Activated T-cell treated with anti-CD3 and anti-CD28 coated beads, Interleukin-2, amount 50 U/mL, for 24 hours (primary cell): ENCODE measurements at places on chromosomes 3 and 15.

DNA sequence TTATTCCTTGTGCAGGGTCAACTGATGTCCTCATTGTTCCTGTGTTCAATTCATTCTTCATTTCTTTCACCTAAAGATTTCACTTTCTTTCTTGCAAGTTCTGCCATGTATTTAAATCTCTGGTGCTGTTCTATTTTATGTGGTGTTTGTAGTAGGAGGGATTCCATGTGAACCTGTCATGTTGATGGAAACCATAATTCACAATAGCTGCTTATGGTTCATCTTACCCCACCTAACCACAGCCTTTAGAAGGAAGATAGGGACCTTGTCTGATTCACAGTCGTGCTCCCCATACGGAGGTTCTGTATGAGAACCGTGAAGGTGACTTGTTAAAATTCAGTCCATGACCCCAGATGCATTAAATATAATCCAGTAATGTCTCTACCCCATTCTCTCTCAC lies 21.9 kb downstream of the SLCO2A1 start:
- no peak for DNase-seq
- no peaks in the 10 kb centered on the region for H3K36me3 ChIP-seq
- H3K27me3 ChIP-seq, result peaks cover 39% of the 10 kb centered on the region
- no peak overlapping the region for H3K4me3 ChIP-seq

GRCh38 chr15:38874464-38874863 lies 309.9 kb upstream of the RASGRP1 start:
- H3K27ac ChIP-seq, result no peak overlapping the region
- H3K4me3 ChIP-seq, result no peak overlapping the region
- no peaks in the 10 kb centered on the region for H3K4me1 ChIP-seq
- H3K27me3 ChIP-seq, result peaks cover 11% of the 10 kb centered on the region

- H3K4me1 ChIP-seq, result peaks cover 8% of the 10 kb centered on the region
- no peak overlapping the region for H3K27ac ChIP-seq
Measured at GRCh38 chr3:10753964-10754363, 62.1 kb upstream of the SLC6A11 start.

DNA sequence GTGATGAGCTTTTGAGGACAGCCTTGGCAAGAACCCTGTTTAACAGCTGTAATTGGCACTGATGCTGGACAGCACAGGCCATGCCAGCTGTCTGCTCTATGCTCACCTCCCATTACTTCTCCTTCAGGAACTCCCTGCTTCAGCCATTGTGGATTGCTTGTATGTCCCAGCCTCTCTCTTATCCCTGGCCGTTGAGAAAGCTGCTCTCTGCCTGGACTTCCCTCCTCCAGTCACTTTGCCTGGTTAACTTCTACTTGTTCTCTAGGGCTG lies 444.5 kb downstream of the EPHB1 start:
- H3K36me3 ChIP-seq, result no peaks in the 10 kb centered on the region
- no peaks in the 10 kb centered on the region for H3K27me3 ChIP-seq
- H3K27ac ChIP-seq, result no peak overlapping the region

DNA sequence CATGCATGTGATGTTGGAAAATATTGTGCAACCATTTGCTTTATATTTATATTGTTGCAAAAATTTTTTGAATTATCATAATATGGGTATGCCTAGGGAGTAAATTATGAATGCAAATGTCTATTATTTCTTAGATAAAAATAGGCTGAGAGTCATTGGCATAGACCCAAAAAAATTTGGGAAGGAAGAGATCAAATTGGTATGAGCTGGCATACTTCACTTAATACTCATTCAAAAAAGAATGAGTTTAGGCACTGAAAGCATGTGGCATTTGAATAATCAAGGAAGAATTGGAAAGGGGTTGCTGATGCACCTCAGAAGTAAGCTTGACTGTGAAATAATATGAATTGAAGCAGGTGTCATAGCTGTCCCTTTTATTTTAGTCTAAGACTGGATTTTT lies 764.0 kb upstream of the DPPA4 start:
- H3K4me1 ChIP-seq, result peaks cover 2% of the 10 kb centered on the region
- no peak overlapping the region for H3K4me3 ChIP-seq
- H3K27me3 ChIP-seq, result no peaks in the 10 kb centered on the region
- no peaks in the 10 kb centered on the region for H3K36me3 ChIP-seq
- DNase-seq, result no peak

GRCh38 chr15:73127302-73127936 lies 75.2 kb downstream of the NEO1 start:
- H3K4me1 ChIP-seq, result peaks cover 2% of the 10 kb centered on the region
- H3K36me3 ChIP-seq, result peaks cover 6% of the 10 kb centered on the region
- H3K4me3 ChIP-seq, result no peak overlapping the region

GRCh38 chr3:100577382-100578008 lies 31.9 kb upstream of the ADGRG7 start:
- H3K27me3 ChIP-seq, result peaks cover 18% of the 10 kb centered on the region
- no peaks in the 10 kb centered on the region for H3K36me3 ChIP-seq
- DNase-seq, result no peak
- no peak overlapping the region for H3K27ac ChIP-seq
- no peak overlapping the region for H3K4me3 ChIP-seq

DNA sequence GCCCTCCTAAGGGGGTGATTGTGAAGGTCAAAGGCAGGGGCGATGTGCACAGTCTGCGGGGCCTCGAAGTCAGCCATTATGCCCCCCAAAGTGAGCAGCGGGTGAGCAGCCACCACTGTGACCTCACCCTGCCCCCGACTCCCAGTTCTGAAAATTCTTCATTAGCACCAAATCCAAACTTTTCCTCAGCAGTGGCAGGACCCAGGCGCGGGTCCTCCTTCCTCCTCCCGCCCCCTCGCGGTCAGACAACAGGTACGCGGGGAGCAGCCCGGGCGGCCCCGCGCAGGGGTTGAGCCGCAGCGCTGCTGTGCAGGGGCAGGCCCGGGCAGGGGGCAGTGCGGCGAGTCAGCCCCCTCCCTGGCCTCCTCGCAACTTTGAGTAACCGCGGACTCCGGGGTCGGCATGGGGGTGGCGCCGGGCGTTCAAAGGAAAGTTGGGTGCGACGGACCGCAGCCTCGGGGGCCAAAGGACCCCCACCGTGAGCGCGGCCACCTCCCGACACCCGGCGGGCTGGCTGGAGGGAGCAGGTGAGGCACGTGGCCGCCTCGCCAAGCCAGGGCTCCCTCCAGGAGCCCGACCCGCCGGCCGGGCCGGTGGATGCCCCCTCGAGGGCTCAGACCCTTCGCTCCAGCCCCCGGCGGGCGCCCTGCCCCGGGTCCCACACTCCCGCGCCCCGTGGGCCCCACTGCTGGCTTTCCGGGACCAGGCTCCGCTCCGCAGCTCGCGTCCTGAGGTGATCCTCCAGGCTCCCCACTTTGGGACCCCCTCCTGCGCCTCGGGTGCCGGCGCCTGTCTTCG lies 49.4 kb upstream of the CCDC174 start:
- no peak for DNase-seq
- H3K4me3 ChIP-seq, result no peak overlapping the region
- H3K4me1 ChIP-seq, result peaks cover 6% of the 10 kb centered on the region
- no peak overlapping the region for H3K27ac ChIP-seq
- peaks cover 82% of the 10 kb centered on the region for H3K27me3 ChIP-seq

DNA sequence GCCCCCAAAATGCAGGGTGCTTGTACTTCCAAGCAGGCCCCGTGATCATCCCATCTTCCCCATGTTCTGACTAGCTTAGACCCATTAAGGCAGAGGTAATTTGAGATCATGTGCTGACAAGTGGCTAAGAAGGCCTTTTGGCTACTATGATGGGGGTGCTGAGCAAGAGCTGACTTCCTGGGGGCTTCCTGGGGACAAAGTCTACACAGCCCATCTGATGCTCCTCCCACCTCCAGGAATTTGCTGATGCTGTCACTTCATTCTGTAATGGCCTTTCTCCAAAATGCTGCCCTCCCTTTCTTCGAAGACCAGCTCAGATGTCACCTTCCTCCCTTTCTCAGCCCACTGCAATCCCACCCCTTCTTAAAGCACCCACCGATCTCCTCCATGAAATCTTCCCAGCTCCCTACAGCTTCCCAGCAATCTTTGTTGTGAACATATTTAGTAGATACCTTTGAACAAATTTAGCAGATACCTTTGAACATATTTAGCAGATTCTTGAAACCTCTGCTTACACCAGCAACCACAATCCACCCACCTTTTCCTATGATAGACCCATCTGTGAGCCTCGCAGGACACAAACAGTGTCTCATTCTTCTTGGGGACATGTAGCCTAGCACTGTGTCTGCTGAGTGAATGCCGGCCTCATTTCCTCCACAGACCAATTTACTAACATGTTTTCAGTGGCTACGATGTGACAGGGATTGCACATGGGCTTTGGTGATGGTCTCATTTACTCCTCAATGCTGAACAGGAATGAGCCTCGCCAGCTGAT lies 223.3 kb downstream of the EPHB1 start:
- no peak overlapping the region for H3K4me3 ChIP-seq
- DNase-seq, result no peak
- no peaks in the 10 kb centered on the region for H3K36me3 ChIP-seq
- no peaks in the 10 kb centered on the region for H3K27me3 ChIP-seq

DNA sequence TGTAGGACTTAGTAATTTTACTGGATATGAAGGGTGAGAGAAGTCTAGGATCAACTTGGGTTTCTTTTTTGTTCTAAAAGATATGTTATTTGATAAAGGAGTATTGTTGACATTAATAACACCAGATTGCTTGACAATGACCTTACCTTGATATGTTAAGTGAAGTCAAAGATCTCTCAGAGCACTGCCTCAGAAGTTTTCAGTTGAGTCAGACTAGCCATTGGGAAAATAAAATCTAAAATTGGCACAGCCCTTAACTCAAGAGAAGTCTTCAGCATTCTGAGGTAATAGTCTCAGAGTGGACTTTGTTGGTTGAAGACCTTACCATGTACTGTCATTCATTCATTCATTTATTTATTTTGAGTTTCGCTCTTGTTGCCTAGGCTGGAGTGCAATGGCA lies 22.4 kb upstream of the ZNF609 start:
- H3K27ac ChIP-seq, result peak overlapping the region; percentile 9
- no peak overlapping the region for H3K4me3 ChIP-seq

- H3K36me3 ChIP-seq, result peaks cover 90% of the 10 kb centered on the region
- no peaks in the 10 kb centered on the region for H3K27me3 ChIP-seq
- no peaks in the 10 kb centered on the region for H3K4me1 ChIP-seq
- H3K27ac ChIP-seq, result no peak overlapping the region
Measured at GRCh38 chr3:183775781-183776180, 49.6 kb downstream of the MAP6D1 start.

DNA sequence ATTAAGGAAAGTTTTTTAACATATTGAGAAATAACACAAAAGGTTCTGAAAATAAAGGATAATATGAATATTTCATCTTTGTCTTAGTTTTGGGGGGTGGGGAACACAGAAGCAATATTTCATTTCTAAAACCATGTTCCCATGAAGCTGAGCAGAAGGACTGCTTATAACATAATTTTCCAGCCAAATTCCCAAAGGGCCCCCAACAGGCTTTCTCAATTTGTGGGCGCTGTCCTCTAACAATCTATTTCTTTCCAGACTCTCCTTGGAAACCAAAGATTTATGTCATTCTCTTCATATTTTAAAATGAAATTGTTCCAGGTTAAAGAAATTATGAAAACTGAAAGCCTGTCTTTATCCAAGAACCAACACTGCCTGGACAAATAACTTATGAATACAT lies 273.5 kb downstream of the ZBTB20 start:
- H3K27ac ChIP-seq, result no peak overlapping the region
- H3K36me3 ChIP-seq, result peaks cover 8% of the 10 kb centered on the region
- H3K4me1 ChIP-seq, result peaks cover 6% of the 10 kb centered on the region
- no peak for DNase-seq
- no peaks in the 10 kb centered on the region for H3K27me3 ChIP-seq

DNA sequence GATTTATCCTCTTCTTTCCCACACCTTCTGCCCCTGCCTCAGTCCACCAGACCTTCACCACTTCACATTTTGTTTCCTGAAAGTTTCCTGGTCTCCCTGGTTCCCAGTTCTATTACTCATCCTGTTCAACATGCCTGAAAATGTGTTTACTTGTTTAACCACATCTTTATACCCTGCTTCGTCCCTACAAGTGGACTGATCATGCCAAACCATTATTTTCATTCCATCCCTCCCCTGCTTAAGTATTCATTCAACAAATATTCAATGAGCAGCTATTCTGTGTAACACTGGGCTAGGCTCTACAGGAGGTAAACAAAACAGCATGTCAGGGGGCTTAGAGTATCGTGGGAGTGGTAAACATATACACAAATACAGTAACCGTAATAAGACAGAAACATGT lies 5.5 kb downstream of the MYO5A start:
- no peak for DNase-seq
- peaks cover 50% of the 10 kb centered on the region for H3K4me1 ChIP-seq
- no peaks in the 10 kb centered on the region for H3K27me3 ChIP-seq
- H3K27ac ChIP-seq, result no peak overlapping the region

GRCh38 chr3:195809291-195809785 lies 2.4 kb downstream of the MUC4 start:
- no peaks in the 10 kb centered on the region for H3K36me3 ChIP-seq
- no peak for DNase-seq
- H3K27ac ChIP-seq, result no peak overlapping the region

DNA sequence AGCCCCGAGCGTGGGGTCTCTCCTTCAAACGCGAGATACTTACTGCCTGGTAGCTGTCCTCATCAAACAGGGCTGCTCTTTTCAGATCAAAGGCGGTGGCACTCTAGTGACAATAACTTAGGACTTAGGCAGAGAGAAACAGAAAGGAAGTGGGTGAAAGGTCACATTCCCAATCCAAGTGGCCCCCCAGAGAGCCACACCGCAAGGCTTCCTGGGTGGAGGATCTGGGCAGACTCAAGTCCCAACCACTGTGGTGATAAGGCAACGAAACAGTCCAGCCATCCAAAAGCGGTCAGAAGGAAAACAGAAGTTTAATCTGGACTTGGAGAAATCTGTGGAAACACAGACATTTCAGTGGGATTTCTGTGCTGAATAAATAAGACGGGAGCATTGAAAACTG lies 227.2 kb downstream of the ADAMTS17 start:
- peak overlapping the region; percentile 80 for H3K27ac ChIP-seq
- no peaks in the 10 kb centered on the region for H3K27me3 ChIP-seq
- H3K36me3 ChIP-seq, result peaks cover 10% of the 10 kb centered on the region
- H3K4me1 ChIP-seq, result peaks cover 49% of the 10 kb centered on the region

- no peaks in the 10 kb centered on the region for H3K4me1 ChIP-seq
- no peaks in the 10 kb centered on the region for H3K36me3 ChIP-seq
- H3K4me3 ChIP-seq, result no peak overlapping the region
- peak; percentile 32 for DNase-seq
- H3K27ac ChIP-seq, result no peak overlapping the region
- peaks cover 47% of the 10 kb centered on the region for H3K27me3 ChIP-seq
Measured at GRCh38 chr3:193788189-193788991, 195.4 kb downstream of the OPA1 start.

GRCh38 chr3:131350506-131350905 lies 31.1 kb upstream of the NUDT16 start:
- no peak for DNase-seq
- H3K4me1 ChIP-seq, result peaks cover 2% of the 10 kb centered on the region
- no peak overlapping the region for H3K27ac ChIP-seq
- H3K27me3 ChIP-seq, result no peaks in the 10 kb centered on the region
- no peak overlapping the region for H3K4me3 ChIP-seq
